Naive thymus-derived CD8-positive, alpha-beta T cell (primary cell): ENCODE measurements at places on chromosomes 6 and 20. TPM values are rescaled to one million over a fixed set of nuclear protein-coding genes. Genes with fewer than 3 reads are reported as not detected.

The CCND3 gene
- polyA plus RNA-seq = 765 TPM

The TLDC2 gene
- 0.17 TPM for polyA plus RNA-seq

The FAM83C gene
- polyA plus RNA-seq = not detected

The KIFC1 gene
- not detected for polyA plus RNA-seq

The CDH26 gene
- polyA plus RNA-seq = not detected

The SLC17A4 gene
- not detected for polyA plus RNA-seq

The CST4 gene
- polyA plus RNA-seq = not detected

The PTK6 gene
- 0.09 TPM for polyA plus RNA-seq

The COL21A1 gene
- not detected for polyA plus RNA-seq

The EPPIN gene
- polyA plus RNA-seq = not detected

The RAD21L1 gene
- not detected for polyA plus RNA-seq

The TREM1 gene
- not detected for polyA plus RNA-seq

The OR2H2 gene
- polyA plus RNA-seq = not detected

The DSP gene
- polyA plus RNA-seq = not detected

GRCh38 chr6:22878324-22878701, 308.9 kb downstream of the HDGFL1 start:
- DNase-seq = no peak

- DNase-seq = no peak
Observed at GRCh38 chr6:129432738-129433137, 277.2 kb downstream of the ARHGAP18 start.

DNA sequence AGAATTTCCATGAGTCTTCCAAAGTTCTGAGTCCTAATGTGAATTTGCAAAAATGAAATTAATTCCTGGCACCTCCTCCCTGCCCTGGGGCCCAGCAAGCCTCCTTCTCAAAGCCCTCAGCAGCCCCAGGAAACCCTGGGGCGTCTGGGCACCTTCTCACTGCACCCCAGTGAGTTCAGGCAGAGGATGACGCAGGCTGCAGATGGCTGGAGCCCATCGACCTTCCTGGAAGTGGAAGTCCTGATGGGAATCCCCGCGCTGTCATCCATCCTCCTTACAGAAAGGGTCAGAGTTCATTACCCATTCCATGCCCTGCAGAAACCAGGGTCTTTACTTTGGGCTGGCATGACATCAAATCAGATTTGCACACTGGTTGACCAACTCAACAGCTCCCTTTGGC, 31.6 kb downstream of the DLL1 start:
- no peak for DNase-seq

DNA sequence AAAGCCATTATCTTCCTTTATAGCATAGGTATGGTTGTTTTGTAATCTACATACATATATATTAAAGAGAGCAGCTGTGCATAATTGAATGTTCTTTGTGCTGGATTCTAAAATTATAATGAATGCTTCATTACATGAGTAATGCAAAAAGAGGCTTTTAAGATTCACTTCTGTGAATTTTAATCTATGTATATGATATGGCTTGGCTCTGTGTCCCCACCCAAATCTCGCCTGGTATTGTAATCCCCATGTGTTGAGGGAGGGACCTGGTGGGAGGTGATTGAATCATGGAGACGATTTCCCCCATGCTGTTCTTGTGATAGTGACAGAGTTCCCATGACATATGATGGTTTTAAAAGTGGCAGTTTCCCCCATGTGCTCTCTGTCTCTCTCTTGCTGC, 255.4 kb downstream of the GRM1 start:
- no peak for DNase-seq

GRCh38 chr20:51184289-51184688, 161.4 kb upstream of the KCNG1 start:
- no peak for DNase-seq

DNA sequence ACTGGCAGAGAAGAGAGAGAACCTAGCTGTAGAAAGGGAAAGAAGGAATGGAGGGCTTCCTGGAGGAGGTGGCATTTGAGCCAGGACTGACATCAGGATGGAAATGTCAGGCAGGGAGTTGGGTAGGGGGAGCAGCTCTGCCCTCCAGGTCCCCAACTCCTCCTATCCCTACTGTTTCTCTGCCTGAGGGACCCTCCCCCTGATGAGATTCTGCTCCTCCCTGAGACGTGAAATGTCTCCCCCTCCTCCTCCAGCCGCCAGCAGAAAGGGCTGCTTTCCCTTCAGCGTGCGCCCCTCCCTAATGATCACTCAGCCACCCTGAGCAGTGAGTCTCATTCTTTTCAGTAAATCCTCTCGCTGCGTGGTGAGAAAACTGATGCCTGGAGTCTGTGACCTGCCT, 40.6 kb downstream of the HLA-DPB1 start:
- no peak for DNase-seq

DNA sequence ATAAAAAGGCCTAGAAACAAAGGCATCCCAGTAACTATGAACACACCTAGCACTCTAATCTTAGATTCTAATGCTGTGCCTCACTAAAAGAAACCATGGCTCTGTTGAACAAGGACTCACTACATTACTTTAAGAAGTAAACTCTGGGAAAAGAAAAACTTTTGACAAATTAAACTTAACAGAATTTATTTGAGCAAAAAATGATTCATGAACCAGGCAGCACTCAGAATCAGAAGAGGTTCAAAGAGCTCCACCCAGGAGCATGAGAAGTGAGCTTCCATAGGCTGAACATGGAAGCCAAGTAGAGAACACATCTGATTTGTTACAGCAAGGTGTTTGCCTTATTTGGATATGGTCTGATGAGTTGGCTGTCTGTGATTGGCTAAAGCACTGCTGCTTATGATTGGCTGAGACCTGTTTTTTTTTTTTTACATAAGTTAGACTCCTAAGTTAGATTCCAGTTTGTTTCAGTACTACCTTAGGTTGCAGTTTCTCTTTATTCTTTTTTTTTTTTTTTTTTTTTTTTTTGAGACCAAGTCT, 343.6 kb upstream of the SASH1 start:
- DNase-seq = no peak

- DNase-seq = no peak
Observed at GRCh38 chr20:57090590-57091560, 175.6 kb downstream of the BMP7 start.

- DNase-seq = no peak
Observed at GRCh38 chr6:71250099-71250602, 38.5 kb upstream of the OGFRL1 start.

DNA sequence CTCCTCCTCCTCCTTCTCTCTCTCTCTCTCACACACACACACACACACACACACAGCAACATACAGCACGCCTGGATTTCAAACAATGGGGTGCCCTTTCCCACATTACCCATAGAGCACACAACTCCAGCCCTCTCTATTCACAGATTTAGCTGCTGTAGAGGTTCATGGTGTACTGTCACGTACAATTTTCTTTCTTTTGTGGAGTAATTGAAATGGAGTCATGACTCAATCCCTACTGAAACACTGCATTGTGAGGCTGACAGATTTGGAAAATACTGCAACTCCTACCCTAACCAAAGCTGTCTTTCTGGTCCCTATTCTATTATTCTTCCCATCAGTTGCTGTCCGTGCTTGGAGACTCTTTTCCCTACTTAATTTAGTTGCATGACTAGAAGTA, 166.9 kb downstream of the EDN1 start:
- no peak for DNase-seq

GRCh38 chr20:58519940-58520712, 4.9 kb upstream of the APCDD1L start:
- no peak for DNase-seq

DNA sequence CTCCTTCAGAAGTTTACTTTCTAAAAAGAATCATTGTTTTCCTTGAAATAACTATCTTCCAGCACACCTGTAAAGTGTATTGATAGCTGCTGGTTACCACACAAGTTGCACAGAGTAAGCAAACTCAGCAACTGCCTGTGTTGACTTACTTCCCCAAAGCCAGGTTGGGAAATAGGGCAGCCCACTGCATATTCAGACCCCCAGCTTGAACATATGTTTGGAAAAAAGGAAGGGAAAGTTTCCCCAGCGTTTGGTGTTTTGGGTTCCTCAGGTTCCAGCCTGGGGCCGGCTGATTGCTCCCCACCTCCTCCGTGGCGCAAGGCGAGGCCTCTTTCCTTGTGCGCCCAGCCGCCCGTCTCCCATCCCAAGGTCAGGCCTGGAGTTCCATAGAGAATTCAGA, 70.1 kb upstream of the QKI start:
- no peak for DNase-seq

- DNase-seq = no peak
Observed at GRCh38 chr20:2210646-2211552, 84.9 kb upstream of the TGM3 start.

- DNase-seq = no peak
Observed at GRCh38 chr6:132060591-132060990, 109.4 kb upstream of the CCN2 start.

GRCh38 chr20:43572891-43573290, 14.1 kb downstream of the SGK2 start:
- no peak for DNase-seq

DNA sequence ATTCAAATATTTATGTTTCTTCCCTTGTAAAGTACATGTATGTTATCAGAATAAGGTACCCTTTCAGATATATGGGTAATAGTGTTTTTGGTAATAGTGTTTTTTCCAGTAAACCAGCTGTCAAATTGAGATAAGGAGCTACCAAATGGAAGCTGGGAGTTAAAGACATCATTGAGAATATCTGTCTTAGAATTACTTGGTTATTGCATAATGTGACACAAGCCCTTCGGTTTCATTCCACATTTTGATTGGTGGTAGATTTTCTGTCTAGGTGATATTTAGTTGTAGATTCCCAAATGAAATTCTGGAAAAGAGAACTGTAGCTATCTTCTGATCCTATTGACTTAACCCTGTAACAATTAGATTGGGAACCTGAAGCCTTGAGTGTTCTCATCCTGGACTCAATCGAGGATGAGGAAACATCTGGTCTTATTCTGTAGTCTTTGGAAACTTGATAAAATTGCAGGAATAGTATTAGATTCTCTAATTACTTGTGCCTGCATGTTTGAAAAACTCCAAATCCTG, 75.1 kb upstream of the SYNJ2 start:
- DNase-seq = no peak

DNA sequence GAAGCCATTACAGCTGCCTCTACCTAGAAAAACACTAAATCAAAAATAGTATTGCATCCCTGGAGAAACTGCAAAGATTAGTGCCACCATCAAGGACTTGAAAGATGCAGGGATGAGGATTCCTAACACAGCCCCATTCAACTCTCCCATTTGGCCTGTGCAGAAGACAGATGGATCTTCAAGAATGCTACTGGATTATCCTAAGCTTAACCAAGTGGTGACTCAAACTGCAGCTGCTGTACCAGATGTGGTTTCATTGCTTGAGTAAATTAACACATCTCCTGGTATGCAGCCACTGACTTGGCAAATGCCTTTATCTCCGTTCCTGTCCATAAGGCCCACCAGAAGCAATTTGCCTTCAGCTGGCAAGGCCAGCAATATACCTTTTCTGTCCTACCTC, 117.4 kb downstream of the TBC1D32 start:
- DNase-seq = no peak

DNA sequence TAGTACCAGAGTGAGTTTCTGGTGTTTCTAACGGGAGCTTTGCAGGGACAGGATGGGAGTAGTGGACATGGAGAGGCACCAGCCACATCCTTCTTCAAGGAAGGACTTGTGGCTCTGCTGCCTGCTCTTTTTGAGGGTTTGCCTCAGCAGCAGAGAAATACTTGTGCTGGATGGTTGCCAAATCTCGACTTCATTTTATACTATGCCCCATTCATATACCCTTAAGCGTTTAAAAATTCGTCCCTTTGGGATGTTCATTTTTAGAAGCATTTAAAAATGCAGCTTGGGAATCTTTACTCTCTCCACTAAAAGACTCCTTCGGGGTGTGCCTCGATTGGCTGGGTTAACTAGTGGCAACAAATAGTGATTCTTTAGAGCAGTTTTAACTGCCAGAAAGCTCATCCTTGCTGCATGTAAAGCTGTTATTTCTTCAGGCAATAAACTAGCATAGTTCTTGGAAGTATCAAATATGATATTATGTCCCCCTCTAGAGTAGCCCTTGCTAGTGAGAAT, 126.5 kb upstream of the B3GAT2 start:
- DNase-seq = no peak

DNA sequence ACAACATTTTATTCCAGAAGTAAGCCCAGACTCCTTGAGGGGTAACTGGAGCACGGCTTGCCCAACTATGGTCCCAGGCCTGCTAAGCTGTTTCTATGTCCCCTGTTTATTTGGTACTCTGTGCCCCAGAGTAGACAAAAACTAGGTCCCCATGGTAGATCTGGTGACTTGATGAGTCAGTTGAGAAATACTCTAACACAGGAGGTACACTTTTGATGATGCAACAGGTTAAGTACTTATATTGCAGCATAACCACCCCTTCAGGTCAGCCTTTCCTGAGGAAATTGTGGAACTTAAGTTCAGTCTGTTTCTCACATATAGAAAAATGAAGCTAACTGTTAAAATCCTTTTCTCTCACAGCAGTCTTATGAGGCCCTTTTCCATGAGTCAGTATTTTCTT, 19.6 kb downstream of the TTPAL start:
- no peak for DNase-seq

DNA sequence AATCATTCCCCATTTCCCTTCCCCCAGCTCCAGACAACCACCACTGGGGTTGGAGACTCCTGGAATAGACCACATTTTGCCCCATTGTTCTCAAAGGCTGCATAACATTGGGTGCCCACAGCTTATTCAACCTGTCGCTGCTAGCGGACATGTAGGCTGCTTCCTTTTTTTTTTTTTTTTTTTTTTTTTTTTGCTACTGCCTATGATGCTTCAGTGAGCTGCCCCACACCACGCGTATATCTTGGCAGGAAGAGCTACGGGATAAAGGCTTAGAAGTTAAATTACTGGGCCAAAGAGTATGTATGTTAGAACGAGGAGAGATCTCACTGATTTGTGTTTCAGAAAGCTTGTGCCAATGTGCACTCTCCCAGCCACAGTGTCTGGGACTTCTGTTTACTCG, 7.0 kb downstream of the LBP start:
- no peak for DNase-seq

DNA sequence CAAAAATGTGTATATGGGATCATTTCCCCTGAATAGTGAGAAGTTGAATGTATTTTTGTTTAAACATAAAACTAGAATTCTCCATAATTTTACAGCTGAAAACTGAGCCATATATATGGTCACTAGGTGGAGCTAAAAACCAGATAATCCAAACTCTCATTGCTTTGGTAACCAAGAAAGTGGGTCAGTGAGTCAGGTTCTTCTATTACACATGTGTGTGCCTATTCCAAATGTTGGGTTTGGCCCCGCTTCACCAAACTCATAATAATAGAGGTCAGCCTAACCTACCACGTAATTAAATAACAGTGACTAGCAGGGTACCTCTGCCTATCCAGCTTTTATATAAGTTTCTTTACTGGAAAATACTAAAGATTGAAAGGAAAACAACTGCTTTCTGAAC, 19.3 kb upstream of the RNGTT start:
- DNase-seq = no peak

GRCh38 chr6:2611092-2611491, 139.6 kb downstream of the MYLK4 start:
- DNase-seq = no peak

- DNase-seq = no peak
Observed at GRCh38 chr6:17478223-17478907, 85.0 kb downstream of the CAP2 start.

- no peak for DNase-seq
Observed at GRCh38 chr6:34056305-34057108, 89.4 kb downstream of the GRM4 start.

- DNase-seq = no peak
Observed at GRCh38 chr20:13299401-13299800, 78.3 kb downstream of the ISM1 start.

GRCh38 chr6:53020005-53020744, 25.1 kb upstream of the GSTA4 start:
- DNase-seq = no peak
